Skeletal muscle cell (primary cell): ENCODE measurements at places on chromosomes 5 and 9.
A peak's percentile ranks its signal among the peaks of the same experiment; 100 is the strongest.

DNA sequence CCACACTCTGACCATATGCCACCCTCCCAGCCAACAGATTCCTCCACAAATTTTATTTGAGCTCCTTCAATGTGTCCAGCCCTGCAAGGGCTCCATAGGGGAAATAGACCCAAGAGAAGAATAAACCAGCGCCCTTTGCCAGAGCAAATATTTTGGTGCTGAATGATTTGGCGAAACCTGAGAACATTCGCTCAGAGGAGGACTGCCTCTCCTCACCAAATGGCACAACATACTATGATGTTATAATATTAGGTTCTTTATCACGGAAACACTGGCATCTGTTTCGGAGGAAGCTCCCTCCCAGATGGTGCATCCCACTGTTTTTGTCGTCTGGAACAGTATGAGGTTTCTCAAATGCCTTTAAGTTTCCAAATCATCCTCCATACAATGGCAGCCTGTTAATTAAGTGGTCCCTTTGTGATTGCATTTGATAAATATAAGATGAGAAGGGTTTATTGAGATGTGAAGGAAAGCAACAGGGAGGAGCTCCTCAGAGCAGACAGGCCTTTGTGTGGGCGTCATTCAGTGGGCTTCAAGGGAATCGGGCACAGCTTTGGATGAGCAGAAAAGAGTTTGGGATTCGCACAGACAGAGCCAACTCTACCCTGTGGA is 139.1 kb upstream of the ADRA1B start:
- DNase-seq = no peak

GRCh38 chr9:71719562-71719961 is 48.8 kb downstream of the CEMIP2 start:
- peak; percentile 46 for DNase-seq

GRCh38 chr5:59094864-59095263 is 512.0 kb downstream of the RAB3C start:
- DNase-seq = no peak

GRCh38 chr5:73957397-73958001 is 331.5 kb downstream of the ARHGEF28 start:
- DNase-seq = no peak

DNA sequence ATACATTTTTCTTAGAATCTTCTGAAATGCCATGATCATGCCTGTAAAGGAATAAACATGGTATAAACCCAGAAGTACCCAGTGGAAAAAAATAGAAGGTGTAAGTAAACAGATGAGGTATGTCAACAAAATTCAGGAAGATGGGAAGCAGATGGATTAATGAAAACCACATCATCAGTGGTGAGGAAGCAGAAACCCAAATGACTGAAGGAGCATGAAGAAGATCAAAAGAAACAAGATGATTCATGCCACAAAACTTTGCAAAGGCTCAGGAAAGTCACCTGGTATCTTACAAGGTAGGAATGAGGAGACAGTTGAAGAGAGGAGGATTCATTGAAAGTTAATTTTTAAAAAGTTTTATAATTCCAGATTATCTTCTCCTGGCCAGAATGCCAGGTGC is 132.8 kb upstream of the PAPPA start:
- DNase-seq = no peak
